ENCODE measurements at places on chromosomes 7 and 10.
A peak's percentile ranks its signal among the peaks of the same experiment; 100 is the strongest.

GRCh38 chr7:94059746-94060145 is 55.6 kb upstream of the BET1 start:
- DNase-seq: no peak

GRCh38 chr7:17887286-17887685 is 53.0 kb downstream of the SNX13 start:
- no peak for DNase-seq

- DNase-seq: no peak
Measured at GRCh38 chr10:126111516-126111915, 215.2 kb downstream of the FANK1 start.

GRCh38 chr7:151684408-151685175 is 164.9 kb upstream of the RHEB start:
- no peak for DNase-seq

- DNase-seq: no peak
Measured at GRCh38 chr7:147071536-147071935, 954.9 kb downstream of the CNTNAP2 start.

DNA sequence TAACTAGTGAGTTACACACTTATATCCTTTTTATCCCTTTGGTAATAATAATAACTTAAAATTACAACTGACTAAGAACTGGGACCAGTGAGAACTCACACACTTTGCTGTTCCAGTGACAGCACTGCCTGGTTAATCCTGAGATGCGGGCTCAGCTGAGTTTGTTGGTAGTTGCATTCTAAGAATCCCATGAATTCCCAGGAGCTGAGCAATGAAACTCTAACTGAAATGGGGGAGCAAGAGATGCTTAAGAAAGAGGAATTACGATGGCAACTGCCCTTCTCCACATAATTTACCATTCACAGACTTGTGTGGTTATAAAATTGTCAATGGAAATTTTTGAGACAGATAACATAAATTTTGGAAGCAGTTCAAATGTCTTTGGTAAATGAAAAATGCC is 659.4 kb downstream of the MAGI2 start:
- no peak for DNase-seq

DNA sequence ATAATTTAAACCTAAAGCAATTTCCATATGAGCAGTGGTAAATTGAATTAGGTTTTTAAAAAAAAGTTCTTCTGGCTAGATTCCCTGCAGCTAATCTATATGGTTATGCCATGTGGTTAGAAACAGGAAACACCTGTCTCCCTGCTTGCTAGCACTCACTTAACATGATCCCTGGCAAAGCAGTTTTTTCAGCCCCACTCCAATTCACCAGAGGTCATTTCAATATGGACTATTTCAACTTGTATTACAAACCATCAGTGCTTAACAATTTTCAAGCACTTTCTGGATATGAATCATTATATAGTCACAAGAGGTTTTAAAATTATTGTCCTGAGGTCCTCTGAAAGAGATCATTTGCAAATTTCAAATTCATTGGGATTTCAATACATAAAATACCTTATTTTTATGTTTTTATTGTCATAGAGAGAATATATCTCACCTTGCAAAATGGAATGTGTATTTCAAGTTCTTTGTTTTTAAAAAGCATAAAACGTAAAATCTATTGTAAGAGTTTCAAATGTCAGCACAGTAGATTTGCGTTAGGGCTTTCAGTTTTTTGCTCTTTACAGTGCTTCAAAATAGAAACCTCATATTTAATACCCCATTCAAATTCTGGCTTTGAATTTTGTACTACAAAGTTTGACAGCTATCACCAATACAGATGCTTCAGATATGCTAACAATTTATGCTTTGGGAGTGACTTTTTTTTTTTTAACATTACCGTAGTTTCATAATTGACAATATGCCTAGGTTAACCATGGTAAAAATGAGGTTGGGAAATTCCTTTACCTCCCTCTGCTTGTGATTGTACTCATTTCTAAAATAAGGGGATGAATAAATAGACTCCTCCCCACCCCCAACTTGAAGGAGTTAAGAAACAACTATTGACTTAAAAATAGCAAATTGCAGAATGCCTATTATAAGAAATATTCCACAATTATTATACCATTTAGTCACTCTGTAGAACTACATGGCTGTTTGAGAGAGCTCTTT is 117.5 kb upstream of the HGF start:
- DNase-seq: no peak

GRCh38 chr7:85719981-85720953 is 533.4 kb upstream of the SEMA3D start:
- DNase-seq: no peak

GRCh38 chr10:80686734-80687475 is 149.2 kb downstream of the SH2D4B start:
- no peak for DNase-seq

DNA sequence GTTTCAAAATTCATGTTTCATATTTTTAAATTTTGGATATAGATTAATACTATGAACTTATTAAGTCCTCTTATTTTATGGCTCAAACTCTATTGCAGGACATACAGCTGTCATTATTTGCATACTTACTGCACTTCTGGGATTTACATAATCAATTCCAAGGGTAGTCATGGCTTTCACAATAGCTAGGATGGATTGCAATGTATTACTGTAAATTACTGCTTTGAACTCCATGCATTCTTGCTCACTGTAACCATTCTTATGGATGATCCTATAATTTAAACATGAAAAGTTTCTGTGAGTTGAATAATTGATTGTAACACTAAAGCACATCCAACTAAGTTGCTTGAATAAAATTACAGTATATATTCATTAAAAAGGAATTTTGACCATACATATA is 23.5 kb downstream of the GNAT3 start:
- no peak for DNase-seq

GRCh38 chr7:56074371-56074791 is 10.3 kb downstream of the SUMF2 start:
- DNase-seq: peak; percentile 71

- peak; percentile 36 for DNase-seq
Measured at GRCh38 chr7:6271060-6271658, 1.3 kb downstream of the CYTH3 start.

DNA sequence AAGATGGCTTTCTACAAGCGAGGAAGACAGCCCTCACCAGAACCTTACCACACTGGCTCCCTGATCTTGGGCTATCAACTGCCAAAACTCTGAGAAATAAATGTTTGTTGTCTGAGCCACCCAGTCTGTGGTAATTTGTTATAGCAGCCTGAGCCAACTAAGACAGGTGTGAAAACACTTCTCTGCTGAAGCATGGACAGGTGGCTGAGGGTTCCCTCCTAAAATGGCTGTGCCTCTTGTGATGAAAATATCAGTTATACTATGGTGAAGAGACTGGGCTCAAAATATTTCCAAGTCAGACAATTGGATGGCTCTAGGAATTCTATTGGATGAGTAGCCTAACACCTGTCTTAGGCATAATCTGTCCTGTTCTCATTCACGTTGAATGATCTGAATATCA is 78.1 kb downstream of the CDK1 start:
- DNase-seq: no peak

- DNase-seq: no peak
Measured at GRCh38 chr10:97329766-97330165, 4.8 kb downstream of the FRAT2 start.

DNA sequence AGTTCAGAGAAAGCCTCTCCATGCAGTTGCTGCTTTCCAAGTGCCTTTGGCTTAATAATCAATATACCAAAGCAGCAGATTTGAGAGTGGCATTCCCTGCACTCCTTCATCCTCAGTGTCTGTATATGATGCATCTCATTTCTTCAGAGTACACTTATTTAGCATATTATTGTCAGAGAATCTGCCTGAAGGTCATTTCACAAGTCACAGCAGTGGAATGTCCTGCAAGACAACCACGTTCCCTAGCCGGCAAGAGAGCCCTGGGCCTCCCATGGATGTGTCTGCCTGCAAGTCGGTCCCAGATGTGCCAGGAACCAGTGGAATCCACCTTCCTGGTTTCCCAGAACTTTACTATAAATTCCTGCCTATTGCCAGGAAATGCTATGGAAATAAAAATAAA is 289.4 kb upstream of the IGFBP3 start:
- DNase-seq: no peak

GRCh38 chr10:114541081-114541796 is 116.8 kb downstream of the ABLIM1 start:
- DNase-seq: peak; percentile 82

DNA sequence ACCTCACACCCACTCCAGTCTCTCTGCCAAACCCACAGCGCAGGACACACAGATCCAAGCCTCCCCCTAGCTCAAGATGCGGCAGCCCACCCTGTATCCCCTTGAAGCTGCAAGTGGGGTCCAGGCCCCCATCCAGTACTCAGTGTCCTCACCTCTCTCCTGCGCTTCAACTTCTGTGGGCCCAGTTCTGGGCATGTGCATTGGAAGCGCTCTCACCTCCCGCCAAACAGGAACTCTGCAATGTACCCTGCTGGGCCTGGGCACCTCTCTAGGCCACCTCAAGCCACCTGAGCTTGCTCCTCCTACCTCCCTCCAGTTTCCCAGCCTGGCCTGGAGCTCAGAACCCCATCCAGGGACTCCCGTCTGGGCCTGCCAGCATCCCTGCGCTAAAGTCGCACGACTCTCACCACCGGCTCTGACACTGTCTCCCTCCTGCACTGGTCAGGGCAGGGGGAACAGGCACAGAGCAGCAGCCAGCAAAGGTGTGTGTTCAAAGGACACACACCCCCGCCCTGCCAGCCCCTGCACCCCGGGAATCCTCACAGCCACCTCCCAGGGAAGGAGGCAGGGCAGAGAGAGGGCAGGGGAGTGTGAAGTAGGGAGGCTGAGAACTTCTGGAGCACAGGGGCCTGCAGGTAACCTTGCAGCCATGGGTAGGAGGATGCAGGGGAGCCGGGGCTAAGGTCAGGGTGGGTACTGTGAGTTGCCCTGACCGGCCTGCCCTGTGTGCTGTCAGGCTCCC is 51.7 kb upstream of the MSMB start:
- no peak for DNase-seq

DNA sequence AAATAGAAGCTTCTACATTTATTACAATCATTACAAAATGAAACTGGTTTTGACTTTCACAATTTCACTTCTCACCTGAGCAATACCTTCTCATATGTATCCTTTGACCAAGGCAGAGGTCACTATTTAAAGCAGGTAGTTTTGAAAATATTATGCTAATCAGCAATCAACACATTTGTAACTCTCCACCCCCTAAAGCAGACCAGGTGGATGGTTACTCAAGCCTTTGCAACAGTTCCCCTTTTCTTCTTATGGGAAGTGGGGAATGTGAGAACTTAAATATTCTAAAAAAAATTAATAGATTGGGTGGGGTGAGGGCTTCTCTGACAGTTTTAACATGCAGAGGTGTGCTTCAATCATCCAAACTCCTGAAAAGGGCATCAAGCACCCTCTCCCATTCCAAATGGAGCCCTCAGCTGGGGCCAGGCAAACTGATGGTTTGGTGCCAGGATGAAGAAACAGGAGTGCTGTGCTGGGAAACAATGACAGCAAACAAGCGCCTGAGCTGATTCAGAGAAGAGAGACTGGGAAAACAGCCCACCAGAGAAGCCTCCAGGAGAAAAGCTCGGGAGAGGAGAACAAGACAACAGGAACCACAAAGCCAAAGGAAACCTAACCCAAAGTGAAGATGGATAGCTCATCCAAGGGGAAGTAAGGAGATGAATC is 17.1 kb downstream of the RAPGEF5 start:
- no peak for DNase-seq

GRCh38 chr10:84391326-84391725 is 62.9 kb downstream of the CCSER2 start:
- DNase-seq: no peak

GRCh38 chr7:135920478-135920877 is 56.7 kb downstream of the MTPN start:
- no peak for DNase-seq

DNA sequence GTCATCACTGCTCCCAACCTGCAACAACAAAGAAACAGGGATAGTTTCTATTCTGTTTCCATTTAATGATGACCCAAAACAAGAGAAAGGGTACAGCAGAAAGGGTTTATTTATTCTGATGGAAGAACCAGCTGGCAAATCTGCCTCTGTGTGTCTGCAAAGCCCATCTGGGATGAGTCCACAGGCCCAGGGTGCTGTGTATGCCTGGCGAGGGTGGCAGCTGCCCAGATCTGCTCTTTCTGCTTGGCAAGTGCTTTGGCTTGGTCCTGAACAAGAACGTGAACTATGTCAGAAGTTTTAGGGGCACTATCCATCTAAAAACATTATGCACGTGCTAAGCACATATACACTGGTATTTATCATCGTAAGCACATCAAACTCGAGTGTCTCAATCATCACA is 333.8 kb downstream of the CXCL12 start:
- DNase-seq: no peak

DNA sequence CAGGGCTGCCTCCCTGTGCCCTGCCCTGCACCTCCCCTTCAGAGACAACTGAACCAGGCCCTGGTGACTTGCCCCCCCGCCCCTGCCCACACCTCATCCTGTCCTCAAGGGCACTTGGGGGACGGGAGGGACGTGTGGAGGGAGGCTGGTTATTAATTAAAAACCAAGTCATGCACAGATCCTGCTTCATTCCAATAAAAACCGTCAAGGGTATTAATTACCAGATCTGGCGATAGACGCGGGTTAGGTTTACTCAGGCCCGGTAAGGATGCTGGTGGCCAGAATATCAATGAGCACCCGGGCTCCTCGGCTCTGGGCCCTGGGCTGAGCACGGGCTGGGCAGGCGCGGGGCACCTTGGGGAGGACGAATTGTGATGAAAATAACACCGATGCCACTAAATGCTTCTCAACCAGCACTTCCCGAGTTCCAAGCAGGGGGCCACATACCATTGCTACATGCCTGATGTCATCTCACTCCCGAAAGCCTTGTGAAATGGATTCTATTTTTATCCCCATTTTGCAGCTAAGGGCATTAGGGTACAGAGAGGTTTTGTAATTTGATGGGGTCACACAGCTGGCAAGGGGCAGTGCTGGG is 24.5 kb upstream of the GTF2IRD1 start:
- no peak for DNase-seq

DNA sequence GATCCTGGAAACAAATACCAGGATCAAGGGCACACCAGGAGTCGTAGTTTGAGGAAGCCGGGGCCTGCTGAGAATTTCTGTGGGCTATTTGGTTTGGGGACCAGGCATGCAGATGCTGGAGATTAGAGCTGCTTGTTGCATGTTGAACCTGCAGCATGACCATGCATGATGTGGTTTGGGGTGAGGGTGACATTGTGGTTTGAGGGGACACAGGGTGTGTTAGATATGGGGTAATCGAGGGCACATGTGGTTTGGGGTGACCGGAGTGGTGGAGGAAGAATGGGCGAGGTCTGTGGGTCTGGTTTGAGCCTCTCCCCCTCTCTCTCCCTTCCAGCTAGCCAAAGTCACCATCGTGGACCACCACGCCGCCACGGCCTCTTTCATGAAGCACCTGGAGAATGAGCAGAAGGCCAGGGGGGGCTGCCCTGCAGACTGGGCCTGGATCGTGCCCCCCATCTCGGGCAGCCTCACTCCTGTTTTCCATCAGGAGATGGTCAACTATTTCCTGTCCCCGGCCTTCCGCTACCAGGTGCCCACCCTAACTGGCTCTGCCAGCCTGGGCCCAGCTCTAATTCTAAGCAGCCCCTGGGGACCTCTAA is 10.2 kb downstream of the NOS3 start:
- DNase-seq: no peak

- DNase-seq: peak; percentile 25
Measured at GRCh38 chr10:90947030-90947960, 26.4 kb upstream of the ANKRD1 start.

All from activated naive CD4-positive, alpha-beta T cell treated with anti-CD3 and anti-CD28 coated beads, Interleukin-2, amount 10 ng/mL, durations not matched to agents 7 days and 5 days (primary cell).